ENCODE measurements at places on chromosomes 2 and 18.

DNA sequence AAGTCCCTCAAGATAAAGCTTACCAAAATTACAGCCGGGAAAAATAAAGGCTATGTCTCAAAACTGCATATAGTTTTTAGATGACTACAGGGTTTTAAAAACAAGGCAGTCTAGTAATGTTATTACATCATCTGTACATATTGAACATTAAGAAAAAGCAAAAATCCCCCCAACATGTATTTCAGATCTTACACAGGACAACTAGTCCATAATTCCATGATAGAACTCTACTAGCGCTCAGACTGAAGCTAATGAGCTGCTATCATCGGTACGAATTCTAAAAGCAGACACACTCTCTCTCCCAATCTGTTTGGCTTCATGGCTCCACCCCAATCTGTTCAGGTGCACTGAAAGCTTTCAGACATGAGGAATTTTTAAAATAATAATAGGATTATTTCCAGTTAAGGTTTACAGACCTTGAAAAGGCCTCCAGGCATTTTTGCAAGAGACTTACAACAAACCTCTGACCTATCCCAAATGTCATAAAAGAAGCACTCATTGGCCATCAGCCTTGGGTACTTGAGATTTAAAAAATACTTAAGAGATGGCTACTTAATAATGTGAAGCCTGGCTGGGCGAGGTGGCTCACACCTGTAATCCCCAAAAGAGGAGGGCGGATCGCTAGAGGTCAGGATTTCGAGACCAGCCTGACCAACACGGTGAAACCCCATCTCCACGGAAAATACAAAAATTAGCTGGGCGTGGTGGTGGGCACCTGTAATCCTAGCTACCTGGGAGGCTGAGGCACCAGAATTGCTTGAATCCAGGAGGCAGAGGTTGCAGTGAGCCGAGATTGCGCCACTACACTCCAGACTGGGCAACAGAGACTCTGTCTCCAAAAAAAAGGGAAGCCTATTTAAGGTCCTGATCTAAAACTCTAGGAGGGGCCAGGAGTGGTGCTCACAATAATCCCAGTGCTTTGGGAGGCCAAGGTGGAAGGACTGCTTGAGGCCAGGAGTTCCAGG lies 2.0 kb downstream of the NPC1 start:
- no peak for DNase-seq

DNA sequence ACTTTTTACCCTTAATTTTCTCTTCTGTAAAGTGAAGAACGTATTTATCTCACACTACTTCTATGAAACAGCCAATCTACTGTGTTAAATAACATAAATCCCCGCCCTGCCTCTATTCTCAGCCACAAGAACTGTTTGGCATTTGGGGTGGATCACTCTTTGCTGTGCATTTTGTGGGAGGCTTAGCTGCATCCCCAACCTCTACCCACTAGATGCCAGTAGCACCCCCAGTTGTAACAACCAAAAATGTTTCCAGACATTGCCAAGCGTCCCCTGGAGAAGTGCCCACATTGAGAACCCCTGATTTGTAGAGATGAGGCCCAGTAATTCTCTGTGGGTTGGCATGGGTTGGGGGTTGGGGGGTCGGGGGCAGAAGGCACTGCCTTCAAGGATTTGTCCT lies 94.7 kb upstream of the BOD1L2 start:
- no peak for DNase-seq

- DNase-seq: no peak
Observed at GRCh38 chr2:142870526-142870925, 6.9 kb upstream of the KYNU start.

- DNase-seq: no peak
Observed at GRCh38 chr2:59233920-59234319, 992.8 kb upstream of the FANCL start.

GRCh38 chr2:11758647-11759046 lies 12.2 kb downstream of the LPIN1 start:
- DNase-seq: no peak

DNA sequence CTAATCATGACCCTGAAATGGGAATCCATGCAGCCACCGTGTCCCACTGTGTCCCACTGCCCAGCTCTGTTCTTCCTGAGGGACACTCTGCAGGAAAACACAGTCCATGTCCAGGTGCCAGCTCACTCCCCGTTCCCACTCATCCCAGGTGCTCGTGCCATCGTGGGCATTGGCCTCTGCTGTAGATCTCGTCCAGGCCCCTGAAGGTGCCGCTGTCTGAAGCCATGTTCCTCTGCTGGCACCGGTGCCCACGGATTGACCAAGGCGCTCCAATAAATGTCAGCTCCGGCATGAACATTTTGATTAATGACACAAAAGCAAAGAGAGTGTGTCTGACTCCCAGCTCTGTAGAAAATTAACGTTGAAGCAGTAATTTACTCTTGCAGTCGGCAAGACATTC lies 280.1 kb upstream of the SALL3 start:
- DNase-seq: no peak

DNA sequence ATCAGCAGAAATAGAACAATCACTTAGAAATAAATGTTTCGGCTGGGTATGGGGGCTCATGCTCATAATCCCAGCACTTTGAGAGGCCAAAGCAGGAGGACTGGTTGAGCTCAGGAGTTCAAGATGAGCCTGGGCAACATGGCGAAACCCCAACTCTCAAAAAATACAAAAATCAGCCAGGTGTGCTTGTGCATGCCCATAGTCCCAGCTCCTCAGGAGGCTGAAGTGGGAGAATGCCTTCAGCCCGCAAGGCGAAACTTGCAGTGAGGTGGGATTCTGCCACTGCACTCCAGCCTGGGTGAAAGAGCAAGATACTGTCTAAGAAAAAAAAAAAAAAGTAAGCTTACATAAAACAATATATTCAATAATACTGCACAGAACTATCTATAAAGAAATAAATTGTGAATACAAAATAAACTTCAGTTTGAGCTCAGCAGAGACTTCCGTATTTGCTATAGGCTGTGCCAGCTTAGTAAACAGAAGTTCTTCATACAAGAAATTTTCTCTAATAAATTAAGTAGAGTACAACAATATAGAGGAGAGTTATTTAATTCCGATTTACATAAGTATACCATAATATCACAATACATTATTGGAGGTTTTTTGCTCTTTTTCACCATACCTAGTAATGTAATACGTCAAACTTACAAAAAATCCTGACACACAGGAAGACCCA lies 43.6 kb downstream of the SRBD1 start:
- DNase-seq: no peak

DNA sequence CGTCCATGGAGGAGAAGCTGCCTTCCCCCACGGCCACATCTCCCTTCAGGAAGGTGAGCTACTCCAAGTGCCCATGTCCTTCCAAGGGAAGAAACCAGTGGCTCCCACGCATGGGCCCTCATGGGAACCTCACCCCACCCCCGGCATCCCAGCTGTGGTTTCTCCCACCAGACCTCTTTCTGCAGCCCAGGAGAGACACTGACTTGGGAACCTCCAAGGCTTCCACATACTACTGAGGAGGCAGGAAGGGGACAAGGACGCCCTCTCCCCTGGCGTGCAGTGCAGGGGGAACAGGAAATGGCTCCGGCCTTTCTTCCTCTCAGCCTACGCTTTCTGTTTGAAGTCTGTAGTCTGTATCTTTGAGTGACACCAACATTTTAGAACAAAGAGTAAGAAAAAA lies 104.5 kb upstream of the EPC2 start:
- DNase-seq: no peak

DNA sequence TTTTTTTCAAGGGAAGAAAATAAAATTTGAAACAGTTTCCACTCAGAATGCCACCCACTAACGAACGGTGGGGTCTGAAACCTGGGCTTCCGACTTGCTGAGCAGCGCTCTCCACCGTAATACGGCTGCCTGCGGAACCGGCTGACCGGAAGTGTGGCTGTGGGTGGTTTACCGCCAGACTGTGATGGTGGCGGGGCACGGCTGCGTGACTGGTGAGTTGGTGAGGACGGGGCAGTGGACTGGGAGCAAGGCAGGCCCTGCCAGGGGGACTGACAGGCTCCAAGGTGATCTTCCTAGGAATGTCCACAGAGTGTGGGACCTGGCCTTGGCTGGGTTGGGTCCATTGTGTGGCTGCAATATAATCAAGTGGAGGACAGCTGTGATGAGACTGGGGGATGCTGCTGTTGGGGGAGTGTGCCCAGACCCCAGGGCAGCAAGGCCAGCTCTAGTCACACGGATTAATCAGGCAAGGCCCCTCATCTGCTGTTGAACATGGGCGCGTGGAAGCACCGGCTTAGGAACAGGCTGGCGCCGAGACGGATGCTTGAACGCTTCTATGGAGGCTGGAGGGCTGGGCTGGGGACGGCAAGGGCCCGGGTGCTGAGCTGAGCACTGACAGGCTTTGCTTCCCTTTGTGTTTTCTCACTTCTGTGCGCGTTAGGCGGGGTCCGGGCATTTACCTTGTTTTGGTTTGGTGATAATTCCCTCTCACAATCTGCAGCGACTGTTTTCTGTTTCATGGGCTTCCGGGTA lies 357.7 kb upstream of the SPRED2 start:
- DNase-seq: no peak

- DNase-seq: no peak
Observed at GRCh38 chr2:187274146-187274545, 173.9 kb downstream of the CALCRL start.

GRCh38 chr2:221662689-221663391 lies 90.7 kb upstream of the EPHA4 start:
- no peak for DNase-seq

DNA sequence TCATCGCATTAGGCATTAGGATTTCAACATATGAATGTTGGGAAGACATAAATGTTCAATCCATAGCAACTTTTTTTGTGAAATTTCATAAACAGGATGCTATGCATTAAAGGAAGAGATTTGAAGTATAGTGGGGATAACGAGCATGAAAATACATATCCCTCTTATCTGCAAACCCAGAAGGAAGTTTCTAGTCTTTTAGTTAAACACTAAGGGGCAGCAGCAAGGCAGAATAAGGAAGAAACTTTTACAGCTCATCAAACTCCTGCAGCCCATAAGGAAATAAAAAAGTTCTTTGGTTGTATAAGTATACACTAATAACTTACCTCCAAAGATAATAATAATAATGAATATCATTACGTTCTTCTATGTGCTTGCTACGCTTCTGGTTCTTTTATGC lies 81.5 kb downstream of the CD226 start:
- DNase-seq: no peak

- DNase-seq: no peak
Observed at GRCh38 chr2:164008752-164009151, 272.9 kb upstream of the FIGN start.

DNA sequence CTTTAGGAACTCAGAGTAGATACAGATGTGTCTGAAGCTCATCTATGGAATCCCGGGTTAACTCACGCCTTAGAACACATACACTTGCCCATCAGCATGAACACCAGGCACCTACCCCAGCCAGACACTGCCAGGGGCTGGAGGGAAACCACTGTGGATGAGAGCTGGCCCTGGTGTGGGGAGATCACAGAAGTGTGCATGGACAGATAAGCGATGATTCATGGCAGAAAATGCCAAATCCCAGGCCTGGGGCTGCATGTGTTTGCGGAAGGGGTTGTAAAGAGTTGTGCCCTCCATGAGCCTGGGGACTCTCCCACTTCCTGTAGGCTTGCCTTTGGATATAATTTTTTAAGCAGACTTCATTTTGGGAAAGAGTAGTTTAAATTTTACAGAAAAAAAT lies 193.4 kb downstream of the FHOD3 start:
- DNase-seq: no peak

DNA sequence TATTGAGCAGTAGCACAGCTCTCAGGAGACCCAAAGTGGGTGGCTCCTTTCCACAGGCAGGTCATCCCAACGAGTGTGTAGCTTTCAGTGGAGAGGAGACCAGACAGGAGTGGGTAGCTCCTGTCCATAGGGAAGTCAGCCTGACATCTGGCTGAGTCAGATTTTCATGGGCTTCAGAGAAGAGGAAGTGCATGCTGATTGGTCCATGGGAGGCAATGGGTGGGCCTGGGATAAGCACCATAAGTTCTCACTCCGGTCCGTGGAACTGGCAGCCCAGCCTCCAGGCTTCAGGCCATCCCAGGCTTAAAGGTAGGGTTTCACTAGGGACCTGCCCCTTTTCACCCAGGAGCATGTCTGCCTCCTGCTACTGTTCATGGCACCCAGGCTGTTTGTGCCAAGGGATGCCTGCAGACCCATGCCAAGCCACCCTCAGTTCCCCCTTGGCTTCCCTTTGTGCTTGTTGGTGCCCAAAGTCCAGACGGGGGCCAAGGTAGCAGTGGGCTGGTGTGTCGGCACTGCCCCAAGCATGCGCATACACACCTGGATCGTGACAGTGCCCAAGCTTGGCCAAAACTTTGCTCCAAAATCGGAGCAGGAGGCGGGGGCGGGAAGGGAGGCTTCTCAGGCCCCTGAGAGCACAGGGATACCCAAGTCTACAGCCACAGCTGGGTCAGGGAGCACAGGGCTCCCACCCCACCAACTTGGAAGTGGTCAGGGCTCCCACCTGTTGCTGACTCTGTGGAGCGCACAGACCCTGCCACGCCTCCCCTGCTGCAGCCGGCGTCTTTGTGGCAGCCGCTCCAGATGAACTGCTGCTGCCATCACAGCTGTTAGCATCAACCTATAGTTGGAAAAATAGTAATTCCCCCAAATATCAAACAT lies 26.4 kb downstream of the MARCHF7 start:
- no peak for DNase-seq

GRCh38 chr2:7432436-7432835 lies 515.2 kb downstream of the RNF144A start:
- no peak for DNase-seq

- DNase-seq: no peak
Observed at GRCh38 chr2:126909366-126909765, 10.7 kb downstream of the TEX51 start.

DNA sequence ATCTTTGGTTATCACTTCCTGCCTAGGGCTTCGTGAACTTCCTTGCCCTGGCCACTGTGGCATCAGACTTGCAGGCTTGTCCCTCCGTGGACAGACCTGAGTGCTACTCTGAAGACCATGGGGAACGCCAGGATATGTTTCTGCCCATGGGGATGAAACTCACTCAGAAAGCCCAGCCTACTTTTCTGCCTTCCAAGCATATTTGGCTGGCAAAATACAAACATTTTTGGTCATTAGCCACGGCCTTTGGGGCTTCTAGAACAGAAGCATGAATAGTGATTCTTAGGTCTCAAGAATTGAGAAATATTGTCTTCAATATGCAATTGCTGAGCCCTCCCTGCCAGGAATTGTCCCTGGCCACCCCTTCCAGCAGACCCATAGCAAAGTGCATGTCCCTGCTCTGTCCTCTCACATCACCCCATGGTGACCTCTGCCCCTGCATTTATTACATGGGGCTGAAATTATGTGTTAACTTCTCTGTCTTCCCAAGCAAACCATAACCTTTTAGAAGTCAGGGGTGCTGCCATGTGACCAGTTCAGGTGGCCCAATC lies 152.4 kb downstream of the OSR1 start:
- DNase-seq: no peak

GRCh38 chr18:24127735-24128134 lies 11.1 kb upstream of the CABYR start:
- no peak for DNase-seq

DNA sequence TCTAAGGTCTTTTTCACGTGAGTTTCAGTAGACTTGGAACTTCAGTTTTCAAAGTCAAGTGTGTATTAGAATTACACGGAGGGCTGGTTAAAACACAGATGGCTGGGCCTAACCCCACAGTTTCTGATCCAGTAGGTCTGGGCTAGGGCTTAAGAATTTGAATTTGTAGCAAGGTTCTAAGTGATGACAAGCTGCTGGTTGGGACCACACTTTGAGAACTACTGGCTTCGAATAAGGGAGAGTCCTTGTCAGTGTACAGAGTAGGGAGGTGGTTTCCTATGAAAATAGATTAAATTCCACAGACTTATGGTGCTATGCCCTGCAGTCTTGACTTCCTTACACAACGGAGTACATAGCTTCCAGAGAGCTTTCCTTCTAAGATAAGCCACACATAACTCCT lies 4.5 kb downstream of the RHOB start:
- DNase-seq: no peak

All from GM12892 (cell line).